NCI-H1092 treated with DMSO at 0.1 percent for 48 hours (cell line): ENCODE measurements at places on chromosomes 6 and 20.

DNA sequence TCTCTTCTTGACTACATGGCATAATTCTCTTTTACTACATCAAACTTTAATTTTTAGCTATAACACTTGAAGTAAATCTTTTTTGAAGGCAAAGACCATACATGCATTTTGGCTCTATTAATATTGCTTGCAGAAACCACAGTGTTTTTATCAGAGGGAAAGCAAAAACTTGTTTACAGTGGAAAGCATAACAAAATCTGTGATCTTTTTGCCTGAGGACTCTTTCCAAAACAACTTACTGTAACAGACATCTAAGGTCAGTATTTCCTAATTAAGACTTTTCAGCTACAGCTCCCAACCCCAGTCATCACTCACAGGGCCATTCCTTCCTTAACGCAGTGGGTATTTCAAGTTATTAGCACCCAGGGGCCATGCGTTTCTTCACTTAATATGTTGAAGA lies 274.7 kb downstream of the CDKAL1 start:
- DNase-seq, result no peak

GRCh38 chr6:23176883-23177282 lies 607.5 kb downstream of the HDGFL1 start:
- DNase-seq, result peak; percentile 94

- no peak for DNase-seq
Measured at GRCh38 chr6:157260735-157261410, 62.4 kb downstream of the TMEM242 start.

DNA sequence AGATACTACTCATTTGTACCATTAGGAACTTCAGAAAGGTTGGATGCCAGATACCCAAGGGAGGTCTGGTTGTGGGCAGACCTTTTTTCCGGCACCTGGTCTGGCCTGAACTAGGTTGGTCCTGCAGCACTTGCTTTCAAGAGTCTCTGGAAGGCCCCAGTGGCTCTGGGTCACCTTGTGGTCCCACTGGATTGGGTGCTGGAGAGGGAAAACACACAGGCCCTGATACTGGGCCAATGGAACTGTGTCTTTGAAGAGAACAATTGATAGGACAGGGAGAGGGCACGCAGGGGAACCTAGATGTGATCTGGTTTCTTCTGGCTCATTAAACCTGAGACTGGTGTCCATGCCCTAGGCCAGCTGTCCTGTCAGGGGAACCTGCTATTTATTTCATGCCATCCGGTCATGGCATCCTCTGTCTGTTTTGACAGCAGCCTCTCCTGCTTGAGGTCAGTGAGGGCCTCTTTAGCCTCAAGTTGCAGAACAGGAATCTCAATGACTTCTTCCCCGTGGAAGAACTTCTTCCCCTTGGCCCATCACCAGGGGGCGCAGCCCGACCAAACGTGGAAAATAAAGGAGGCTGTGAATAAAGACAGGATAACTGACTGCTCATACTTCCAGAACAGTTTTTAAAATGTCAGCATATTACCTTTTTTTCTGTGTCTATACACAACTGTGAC lies 25.0 kb downstream of the TAF8 start:
- DNase-seq, result peak; percentile 45

DNA sequence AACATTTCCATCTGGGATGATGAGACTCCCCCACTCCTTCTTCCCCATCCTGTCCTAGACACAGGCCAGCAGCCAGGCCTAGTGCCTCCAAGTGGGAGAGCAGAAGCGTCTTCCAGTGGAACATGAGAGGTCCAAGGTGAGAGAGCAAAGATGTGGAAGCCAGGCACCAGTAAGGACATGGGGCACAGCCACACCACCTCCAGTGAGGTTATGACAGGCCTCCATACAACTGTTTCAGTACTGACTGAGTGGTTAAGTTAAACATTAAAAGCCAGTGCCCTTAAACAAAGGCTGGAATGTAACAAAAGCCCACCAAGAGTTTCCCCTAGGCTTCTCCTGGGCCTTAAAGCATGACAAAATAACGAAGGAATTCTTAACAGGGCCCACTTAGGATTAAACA lies 5.3 kb downstream of the ZBTB24 start:
- DNase-seq, result no peak

- DNase-seq, result no peak
Measured at GRCh38 chr20:39399463-39399862, 437.3 kb downstream of the DHX35 start.

DNA sequence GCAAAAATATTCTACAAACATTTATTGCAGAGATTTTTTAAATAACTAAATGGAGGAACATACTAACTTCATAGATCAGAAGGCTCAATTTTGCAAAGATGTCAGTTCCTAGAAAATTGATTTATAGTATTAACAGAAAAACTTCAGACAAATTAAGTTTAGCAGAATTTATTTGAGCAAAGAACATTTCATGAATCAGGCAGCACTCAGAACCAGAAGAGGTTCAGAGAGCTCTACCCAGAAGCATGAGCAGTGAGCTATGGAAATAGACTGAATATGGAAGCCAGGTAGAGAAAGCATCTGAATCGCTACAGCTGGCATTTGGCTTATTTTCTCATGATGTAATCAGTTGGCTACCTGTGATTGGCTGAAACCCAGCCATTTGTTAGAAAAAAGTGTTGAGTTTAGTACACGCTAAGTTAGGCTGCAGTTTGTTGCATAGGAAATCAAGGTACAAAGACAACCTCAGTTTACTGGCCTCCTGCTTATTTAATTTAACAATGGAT lies 174.5 kb upstream of the TAB2 start:
- no peak for DNase-seq

DNA sequence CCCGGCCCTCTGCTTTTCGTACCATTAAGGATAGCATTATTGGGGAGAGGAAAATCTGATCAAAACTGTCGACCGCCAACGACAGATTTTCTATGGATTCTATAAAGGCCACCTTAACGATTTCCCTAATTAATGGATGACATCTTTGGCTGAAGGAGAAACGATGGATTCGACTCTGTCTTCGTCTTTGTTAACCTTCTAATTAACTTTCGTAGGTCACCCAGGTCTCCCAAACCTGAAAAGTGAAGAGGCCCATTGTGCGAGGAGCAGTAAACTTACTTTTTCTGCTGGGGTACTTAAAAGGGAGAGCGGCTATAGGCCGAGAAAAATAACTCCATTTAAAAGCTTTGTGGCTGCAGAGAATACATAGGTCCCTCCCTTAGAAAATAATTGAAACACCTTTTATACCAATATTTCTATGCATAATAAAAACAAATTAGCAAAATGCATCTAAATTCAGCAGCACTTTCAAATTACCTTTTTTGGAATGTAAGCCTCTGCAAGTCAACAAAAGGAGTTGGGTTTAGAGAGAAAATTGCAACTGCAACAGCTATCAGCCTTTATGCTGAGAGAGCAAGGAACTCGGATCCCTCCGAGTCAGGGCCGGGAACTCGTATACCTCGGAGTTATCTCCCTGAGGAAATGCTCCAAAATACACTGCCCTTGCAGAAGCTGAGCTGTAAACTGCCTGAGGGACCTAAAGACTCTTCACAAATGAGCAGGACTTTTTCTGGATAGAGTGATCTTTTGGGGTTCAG lies 31.4 kb upstream of the NR2E1 start:
- DNase-seq, result no peak

DNA sequence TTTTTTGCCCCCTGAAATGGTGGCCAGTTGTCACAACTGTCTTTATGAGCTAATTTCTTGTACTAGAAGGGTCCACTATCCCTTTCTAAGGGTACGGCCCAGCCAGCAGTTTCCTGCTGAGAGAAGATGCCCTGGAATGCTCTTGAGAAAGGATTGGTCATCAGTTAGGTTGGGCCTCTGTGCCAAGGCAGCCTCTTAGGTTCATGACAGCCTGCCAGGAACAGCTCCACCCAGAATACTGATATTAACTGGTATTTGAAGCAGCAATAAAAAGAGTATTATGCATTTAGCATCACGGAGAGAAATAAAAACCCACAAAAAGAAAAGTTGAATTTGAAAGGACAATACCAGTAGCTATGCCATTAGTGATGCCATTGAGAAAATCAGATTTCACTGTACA lies 9.0 kb upstream of the HINT3 start:
- no peak for DNase-seq

DNA sequence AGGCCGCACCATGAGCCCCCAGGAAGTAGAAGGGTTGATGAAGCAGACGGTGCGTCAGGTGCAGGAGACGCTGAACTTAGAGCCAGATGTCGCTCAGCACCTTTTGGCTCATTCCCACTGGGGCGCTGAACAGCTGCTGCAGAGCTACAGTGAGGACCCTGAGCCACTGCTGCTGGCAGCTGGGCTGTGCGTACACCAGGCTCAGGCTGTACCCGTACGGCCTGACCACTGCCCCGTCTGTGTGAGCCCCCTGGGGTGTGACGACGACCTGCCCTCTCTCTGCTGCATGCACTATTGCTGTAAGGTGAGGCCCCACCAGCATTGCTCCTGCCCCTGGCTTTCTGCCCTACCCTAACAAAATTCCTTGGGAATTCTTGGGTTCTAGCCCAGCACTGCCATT lies 13.1 kb downstream of the DNPH1 start:
- DNase-seq, result no peak

GRCh38 chr6:29696147-29697125 lies 15.5 kb upstream of the ZFP57 start:
- no peak for DNase-seq

- no peak for DNase-seq
Measured at GRCh38 chr20:46237227-46237626, 71.1 kb downstream of the CDH22 start.

DNA sequence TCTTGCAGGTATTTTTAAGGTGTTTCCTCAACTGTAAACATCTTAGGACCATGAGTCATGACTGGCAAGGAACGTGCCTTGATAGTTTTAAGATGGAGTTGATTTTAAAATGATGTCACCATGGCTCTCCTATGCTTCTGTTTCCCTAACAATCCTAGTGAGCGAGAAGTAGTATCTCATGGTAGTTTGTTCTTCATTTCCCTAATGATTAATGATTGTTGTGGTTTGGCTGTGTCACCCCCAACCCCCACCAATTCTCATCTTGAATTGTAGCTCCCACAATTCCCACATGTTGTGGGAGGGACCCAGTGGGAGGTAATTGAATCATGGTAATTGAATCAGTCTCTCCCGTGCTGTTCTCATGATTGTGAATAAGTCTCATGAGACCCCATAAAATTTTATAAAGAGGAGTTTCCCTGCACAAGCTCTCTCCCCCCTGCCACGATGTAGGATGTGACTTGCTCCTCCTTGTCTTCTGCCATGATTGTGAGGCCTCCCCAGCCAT lies 16.8 kb upstream of the BNIP5 start:
- no peak for DNase-seq

DNA sequence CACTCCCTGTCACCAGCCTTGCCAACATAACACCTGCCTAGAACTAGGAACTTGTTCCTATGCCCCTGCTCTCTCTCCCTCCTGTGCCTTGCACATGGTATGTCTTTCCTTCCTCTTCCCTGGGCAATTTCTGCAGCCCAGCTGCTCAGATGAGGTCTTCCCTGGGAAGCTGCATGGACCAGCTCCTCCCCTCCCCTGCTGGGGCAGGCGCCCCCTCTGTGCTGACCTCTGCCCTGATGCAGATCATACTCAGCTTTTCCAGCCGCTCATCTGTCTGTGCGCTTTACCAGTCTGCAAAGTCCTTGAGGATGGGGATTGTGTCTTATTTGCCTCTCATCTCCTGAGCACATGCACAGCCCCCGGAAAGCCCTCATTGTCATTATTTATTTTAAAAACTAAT lies 161.8 kb downstream of the SCML4 start:
- DNase-seq, result no peak

- DNase-seq, result no peak
Measured at GRCh38 chr6:43283905-43284304, 14.2 kb upstream of the SLC22A7 start.

GRCh38 chr6:143585716-143586115 lies 74.2 kb upstream of the FUCA2 start:
- DNase-seq, result no peak

DNA sequence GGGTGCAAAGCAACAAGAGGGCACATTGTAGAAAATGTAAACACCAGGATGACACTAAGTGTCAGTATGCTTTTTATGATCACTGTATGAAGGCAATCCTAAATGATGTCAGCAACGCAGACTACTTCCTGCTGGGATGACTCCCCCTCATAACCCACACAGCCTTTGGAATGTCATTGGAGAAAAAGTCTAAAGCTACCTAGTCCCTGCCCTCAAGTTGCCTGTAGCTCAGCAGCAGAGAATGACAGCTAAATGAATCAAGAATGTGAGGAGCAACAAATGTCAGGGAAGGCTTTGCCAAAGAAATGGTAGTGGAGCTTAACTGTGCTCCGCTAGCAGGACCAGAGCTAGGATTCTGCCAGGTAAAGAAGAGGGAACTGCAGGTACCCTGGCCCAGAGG lies 555.6 kb downstream of the CD83 start:
- no peak for DNase-seq

- DNase-seq, result no peak
Measured at GRCh38 chr20:32052090-32052777, at the start of gene HCK. Gene HCK (plus strand): TSS chr20:32052242.

DNA sequence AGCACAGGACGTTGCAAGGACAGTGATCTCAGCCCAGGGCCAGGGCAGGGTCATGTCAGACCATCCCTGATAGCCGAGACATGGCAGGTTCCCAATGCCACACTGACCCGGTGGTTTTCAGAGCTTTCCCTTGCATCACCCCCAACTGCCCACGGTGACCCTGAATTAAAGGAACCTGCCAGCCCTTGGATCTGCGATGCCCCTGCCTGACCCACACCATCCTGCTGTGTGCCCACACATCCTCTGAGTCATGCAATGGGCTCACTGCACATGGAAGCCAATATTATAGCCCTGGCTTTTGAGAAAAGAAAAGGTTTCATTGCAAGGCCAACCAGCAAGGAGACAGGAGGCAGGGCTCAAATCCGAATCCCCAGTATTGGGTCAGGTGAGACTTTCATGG lies 132.6 kb upstream of the CST7 start:
- DNase-seq, result no peak

- DNase-seq, result no peak
Measured at GRCh38 chr6:138417493-138418117, 13.6 kb downstream of the HEBP2 start.

GRCh38 chr6:45933855-45934254 lies 81.8 kb downstream of the CLIC5 start:
- DNase-seq, result no peak

DNA sequence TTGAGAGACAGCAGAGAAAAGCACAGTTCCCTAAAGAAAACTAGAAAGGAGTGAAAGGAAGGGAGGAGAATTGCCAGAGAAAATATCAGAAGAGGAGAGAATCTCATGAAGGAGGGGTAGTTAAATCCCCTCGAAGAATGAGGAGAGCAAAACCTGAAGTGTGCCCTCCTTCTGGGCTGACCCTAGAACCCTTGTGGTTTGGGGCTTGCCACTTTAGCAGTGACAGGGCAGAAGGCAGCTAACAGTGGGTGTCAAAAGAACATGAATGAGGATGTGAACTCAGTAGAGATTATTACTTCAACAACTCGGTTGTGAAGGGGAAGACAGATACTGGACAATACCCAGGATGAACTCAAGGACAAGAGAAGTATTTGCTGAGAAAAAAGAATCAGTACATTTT lies 73.6 kb downstream of the RALGAPA2 start:
- DNase-seq, result no peak
